Stimulated activated CD8-positive, alpha-beta memory T cell treated with anti-CD3 and anti-CD28 coated beads, Interleukin-7, amount 100 ng/mL, for 1 hour (primary cell): ENCODE measurements at places on chromosomes 16 and 17.
A peak's percentile ranks its signal among the peaks of the same experiment; 100 is the strongest.

DNA sequence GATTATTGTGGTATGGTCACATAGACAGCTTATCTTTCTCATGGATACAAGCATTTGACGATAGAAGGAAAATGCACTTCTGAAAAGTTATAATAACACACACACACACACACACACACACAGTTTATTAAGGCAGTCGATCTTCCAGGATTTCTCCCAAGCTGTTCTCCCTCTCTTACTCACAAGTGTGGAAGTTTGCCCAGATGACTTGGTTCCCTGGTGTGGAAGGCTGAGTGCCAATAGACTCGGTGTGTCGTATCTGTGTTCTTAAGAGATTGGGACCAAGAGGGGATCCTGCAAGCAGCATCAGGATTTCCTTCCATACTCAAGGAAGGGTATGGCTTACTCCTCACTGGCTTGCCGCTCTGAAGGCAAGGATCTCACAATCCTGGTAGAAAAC, 279.6 kb downstream of the HS3ST3B1 start:
- no peak for DNase-seq

GRCh38 chr17:81957691-81958432, 3.1 kb downstream of the NOTUM start:
- DNase-seq, result no peak

DNA sequence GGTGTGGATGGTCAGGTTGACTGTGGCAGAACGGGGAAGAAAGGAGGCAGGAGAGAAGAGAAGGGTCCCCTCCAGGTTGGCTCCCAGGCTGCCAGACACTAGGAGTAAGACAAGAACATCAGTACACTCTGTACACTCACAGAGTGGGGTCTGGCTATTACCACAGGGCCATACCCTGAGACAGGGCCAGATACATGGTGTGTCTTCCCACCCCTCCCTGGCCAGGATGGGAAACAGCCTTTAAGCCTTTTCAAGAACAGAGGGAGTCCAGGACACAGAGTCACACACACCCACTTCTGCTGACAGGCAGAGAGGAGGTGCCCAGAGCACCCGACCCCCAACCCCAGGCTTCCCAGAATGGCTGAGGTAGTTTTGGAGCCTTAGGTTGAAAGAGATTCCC, 99.4 kb downstream of the LITAF start:
- DNase-seq, result no peak

DNA sequence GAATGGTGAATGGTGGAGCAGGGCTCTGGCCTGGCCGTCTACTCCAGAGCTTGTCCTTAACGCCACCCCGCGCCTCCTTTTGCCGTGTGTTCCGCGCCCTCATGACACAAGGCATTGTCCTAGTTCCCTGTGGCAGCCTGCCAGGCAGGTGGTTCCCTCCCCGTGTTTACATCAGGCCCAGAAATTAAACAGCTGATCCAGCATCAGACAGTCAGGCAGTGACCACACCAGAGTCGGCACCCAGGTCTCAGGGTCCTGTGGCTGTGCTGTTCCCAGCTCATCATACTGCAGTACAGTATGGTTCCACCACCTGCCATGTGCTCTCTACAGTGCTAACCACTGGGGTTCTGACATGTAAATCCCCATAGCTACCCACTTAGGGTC, 119.7 kb downstream of the RAB11FIP4 start:
- DNase-seq, result no peak

DNA sequence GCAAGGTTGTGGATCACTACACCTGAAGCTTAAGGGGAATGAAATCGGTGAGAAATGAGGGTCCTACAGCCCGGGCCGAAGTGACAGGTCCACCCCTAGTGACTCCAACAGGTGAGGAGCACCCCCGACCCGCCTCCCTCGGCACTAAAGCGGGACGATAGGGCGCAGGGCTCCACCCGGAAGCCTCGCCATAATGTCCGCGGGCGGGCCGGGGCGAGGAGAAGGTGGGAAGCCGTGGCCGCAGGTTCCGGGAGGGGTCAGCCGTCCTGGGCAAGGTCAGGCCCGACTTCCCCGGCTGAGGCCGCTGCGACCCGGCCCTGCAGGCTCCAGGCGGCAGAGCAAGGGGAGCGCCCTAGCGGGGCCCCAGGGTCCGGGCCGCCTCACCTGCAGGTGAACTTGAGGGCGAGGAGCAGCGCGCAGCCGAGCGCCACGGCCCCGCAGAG, 543 bp downstream of the TXNDC11 start:
- DNase-seq, result no peak

DNA sequence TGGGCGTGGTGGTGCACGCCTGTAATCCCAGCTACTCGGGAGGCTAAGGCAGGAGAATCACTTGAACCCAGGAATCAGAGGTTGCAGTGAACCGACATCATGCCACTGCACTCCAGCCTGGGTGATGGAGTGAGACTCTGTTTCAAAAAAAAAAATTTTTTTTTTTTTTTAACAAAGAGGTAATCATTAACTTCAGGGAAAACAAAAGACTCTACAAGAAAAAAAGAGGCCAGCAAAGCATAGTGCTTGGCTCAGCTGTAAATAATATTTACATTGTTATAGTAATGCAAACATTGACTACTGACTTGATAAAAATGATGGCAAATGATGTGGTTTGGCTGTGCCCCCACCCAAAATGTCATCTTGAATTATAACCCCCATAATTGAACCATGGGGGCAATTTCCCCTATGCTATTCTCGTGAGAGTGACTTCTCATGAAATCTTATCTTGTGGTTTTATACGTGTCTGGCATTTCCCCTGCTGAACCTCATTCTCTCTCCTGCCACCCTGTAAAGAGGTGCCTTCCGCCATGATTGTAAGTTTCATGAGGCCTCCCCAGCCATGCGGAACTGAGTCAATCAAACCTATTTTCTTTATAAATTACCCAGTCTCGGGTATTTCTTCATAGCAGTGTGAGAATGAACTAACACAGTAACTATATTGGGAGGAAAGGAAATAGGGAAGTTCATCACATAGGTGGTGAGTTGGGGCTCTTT, 12.7 kb upstream of the SSTR2 start:
- DNase-seq, result no peak

- no peak for DNase-seq
Measured at GRCh38 chr17:32688221-32688620, 188.7 kb downstream of the MYO1D start.

GRCh38 chr17:79073016-79073705, 1.5 kb upstream of the ENGASE start:
- DNase-seq, result no peak

DNA sequence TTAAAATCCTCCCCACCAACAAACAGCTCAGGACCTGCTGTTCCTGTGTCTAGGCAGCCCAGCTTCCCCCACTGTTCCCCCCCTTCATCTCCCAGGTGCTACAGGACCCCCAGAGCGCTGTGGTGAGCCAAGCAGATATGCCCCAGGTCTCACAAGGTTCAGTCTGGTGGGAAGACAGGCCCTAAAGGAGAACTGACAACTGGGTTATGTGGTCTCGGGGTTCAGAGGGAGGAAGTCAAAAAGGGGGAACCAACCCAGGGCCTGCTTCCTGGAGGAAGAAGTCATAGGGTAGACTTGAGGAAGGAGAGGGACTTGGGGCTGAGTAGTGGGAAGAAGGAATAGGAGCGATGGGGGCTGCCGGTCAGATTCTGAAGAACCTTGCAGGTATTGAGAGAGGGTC, 2.6 kb downstream of the RIPOR1 start:
- DNase-seq, result no peak

DNA sequence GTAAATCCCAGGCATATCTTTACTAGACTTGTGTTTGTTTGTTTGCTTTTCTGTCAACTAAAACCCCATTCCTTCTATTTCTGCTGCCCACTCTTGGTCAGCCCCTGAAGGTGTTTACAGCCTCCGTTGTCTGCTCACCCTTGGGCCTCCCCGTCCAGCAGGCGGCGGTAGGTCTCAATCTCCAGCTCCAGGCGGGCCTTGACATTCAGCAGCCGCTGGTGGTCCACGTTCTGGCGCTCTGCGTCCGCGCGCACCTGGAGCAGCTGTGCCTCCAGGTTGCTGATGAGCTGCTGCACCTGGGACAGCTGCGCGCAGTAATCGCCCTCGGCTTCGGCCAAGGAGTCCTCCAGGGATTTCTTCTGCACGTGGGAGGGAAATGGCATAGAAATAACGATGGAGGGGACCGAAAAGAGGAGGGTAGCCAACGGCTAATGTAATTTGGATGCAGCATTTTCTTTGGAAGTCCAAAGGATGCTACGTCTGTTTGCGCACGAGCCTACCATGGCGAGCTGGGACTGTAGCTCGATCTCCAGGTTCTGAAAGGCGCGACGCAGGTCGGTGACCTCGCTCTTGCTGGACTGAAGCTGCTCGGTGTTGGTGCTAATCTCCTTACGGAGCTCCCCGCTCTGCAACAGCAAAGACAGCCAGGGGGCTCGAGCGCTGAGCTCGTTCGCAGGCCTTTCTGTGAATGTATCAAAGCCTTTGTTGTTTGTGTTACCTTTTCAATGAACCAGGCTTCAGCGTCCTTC, 3.9 kb downstream of the KRT12 start:
- no peak for DNase-seq

DNA sequence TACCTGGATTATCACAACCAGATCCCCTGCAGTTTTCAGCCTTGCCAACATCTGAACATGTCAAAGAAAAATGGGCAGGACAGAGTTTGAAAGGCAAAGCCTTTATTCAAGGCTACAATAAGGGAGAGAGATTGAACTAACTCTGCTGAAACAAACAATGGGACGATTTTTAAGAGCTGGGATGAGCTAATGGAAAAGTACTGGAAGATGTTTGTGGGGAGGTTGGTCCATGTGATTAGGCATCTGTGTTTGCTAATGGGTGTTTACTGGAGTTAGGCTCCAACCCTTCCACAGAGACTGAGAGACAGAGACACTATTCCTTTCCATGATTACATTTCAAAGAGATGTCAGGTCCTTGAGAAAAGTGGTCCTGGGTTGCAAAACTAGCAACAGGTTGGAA, 35.0 kb upstream of the HSBP1 start:
- DNase-seq, result no peak

DNA sequence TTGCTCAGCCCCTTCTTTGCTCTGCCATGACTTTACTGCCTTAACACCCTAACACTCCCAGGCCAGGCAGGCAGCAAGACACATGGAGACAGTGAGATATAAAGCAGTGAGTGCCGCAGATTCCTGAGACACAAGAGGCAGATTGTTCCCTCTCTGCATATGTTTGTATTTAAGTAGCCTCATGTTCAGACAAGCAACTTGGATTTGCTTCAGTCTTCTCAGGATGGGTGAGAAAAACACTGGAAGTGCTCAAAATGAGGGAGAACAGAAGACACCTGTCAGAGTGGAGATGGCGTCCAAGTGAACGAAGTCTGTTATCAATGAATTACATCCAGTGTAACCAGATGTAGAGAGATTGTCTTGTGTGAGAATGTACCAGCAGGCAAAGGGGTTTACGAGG, 86.8 kb downstream of the CES1 start:
- DNase-seq, result no peak

DNA sequence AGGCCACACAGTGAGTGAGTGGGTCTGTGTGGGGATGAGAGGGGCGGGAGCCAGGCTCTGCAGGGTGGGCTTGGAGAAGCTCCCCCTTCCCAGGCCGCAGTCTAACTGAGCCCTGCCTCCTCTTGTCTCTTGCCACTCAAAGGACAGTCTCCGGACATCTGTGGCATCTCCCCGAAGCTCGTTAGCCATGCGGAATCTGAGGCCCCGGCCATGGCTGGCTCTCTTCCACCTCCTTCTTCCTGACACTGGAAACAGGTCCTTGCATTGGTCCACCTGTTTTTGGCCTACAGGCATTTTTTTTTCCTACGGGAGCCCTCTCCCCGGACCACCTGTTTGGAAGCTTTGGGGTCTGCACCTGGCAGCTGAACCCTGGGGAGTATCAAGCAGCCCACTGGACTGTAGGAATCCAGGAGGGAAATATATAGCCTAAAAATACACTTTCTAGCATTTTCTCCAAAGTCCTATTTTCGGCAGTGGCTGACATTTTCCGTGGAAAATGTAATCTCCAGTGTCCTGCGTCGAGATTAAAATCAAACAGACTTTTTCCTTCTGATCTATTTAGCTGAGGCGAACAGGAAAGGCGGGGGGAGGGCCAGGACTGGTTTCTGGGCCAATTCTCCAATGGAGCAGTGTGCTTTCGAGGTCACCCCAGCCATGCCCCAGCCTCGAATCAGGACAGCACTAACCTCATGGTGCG, 9.1 kb downstream of the ATP2A3 start:
- no peak for DNase-seq

- no peak for DNase-seq
Measured at GRCh38 chr17:19718041-19718612, 1.7 kb upstream of the SLC47A2 start.

DNA sequence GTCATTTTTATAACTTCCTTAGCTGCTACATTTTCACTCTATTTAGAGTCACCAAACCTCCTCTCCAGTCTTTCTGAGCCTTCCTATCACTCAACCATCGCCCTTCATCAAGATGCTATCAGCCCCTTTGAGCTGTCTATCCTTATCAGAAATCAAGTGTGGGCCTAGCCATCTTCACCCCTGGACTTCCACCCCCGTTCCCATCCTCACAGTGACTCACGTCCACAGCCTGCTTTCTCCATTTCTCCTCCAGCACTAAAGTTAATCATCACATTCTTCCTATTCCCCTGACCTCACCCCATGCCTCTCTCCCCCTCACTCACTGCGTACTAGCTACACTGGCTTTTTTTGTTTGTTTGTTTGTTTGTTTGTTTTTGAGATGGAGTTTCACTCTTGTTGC, 2.4 kb upstream of the TEKT3 start:
- DNase-seq, result no peak

DNA sequence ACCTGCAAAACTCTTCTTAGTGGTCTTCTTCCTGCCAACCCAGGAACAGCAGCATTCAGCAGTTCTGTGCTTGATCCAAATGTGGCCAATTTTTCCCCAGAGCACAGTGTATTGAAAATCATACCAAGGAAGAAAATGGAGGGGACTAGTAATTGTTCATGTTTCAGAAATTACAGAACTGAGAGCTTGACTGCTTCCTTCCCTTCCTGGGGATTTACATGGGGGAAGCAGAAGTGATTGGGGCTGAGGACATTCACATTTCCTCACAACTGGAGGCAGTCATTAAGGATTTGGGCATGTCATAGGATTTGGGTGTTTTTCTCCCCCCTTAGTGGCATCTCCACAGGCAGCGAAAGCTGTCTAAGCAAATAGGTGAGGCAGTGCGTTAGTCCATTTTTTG, 19.7 kb downstream of the CIITA start:
- no peak for DNase-seq

DNA sequence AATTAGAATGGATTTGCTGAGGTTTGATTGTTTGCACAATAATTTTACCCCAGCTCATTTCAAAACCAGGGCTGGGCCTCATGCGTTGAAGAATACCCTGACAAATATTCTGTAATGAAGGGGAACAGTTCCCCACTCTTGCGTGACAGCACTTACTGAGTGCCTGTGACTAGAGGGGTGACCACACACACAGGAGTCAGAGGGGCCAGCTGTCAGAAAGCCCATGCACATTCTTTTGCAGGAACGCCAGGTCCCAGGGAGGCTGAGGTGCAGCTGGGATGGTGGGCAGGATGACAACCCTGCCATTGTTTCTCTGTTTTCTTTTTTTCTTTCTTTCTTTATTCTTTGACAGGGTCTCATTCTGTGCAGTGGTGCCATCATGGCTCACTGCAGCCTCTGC, 44.6 kb downstream of the SMPD3 start:
- DNase-seq, result no peak

- no peak for DNase-seq
Measured at GRCh38 chr17:44928136-44928535, 12.8 kb upstream of the GFAP start.

- peak; percentile 63 for DNase-seq
Measured at GRCh38 chr17:48593840-48594537, 410 bp upstream of the HOXB5 start.
